ENCODE measurements at places on chromosomes 3 and 15.

GRCh38 chr3:11514191-11514821 is 129.4 kb downstream of the VGLL4 start:
- no peak for DNase-seq

- no peak for DNase-seq
Observed at GRCh38 chr15:53758412-53758811, 1.1 kb downstream of the WDR72 start.

DNA sequence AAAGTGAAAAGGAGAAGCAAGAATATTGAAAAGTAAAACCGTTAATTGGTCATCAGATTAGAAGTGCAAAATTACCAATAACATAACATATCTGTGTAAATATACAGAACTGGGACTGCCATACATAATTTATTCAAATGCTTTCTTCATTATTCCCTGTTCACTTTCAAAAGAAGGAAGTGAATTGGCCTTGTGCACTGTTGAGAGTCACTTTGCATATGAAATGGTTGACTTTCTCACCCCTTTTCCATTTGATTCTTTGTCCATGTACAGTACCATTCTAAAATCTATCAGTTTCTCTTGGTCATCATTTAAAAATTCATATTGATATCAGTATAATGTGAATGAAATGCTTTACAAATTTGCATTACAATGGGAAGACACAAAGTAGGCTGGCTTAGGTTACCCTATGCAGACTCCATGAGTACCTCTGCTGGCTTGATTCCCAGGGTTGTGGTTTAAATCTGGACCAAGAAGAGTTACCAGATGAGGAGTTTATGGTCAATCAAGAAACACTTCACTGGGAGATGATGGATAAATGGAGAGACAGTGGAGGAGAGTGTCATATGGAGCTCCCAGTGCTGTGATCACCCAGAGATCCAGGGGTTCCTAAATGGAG is 210.9 kb upstream of the TOPAZ1 start:
- no peak for DNase-seq

- peak; percentile 73 for DNase-seq
Observed at GRCh38 chr3:111541911-111542483, at the start of gene CD96. Gene CD96 (plus strand): TSS chr3:111542197. CDS start chr3:111542249, 52 bp downstream.

Measured in stimulated activated CD4-positive, alpha-beta T cell treated with anti-CD3 and anti-CD28 coated beads, Interleukin-2, amount 100 ng/mL, for 24 hours (primary cell).